ENCODE measurements at places on chromosomes 7 and 10.

DNA sequence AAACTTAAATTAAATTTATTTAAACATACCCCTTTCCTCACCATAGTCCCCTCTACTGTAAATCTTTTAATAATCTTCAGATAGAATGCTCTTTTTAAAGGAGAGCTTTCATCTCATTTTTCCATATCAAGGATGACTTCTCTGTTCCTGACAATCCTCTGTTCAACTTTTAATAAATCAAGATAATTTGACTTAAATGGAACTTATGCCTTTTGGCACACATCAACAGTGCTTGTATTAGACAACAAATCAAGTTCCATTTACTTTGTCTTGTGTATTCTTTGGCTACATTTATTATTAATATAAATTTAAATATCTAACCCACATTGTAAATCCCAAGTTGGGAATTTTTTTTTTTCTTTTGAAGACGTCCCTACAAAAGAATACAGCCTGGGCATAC lies 42.7 kb upstream of the HYAL4 start:
- no peak for DNase-seq

DNA sequence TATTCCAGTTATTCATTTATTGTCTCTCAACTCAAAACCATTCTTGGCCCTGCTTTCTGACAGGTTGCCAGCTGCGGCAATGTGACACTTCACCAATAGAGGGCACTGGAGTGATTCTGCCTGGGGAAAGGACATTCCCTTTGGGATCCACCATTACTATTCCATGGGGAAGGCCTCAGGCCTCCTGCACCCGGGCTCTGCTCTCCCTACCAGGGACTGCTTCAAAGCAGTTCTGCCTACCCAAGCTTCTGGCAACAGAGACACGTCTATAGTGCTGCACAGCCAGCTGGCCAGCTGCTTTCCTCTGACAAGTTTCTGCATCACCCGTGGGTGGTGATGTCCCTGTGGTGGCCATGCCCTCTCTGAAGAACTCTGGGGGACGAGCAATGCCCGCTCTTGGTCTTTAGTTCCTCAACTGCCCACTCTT lies 163.8 kb downstream of the ELMO1 start:
- DNase-seq = peak; percentile 15

- DNase-seq = no peak
Observed at GRCh38 chr10:44267007-44267406, 117.9 kb downstream of the CXCL12 start.

GRCh38 chr10:101858723-101859500 lies 15.3 kb upstream of the KCNIP2 start:
- peak; percentile 29 for DNase-seq

DNA sequence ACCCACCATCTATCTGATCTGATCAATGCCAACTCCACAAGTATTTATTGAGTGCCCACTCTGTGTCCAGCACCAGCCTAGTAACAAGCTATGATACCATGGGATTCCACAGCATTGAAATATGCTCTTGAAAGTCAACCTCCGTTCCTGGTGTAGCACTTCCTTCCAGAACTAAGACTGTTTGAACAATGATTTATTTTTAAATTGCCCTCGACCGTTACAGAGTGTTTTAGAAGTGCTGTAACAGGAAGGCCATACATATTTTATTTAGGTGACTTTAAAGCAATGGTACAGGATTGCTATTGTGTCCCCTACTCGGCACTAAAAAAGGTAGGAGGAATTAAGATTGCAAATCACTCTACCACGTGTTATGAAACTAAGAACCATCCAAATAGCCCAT lies 225.6 kb downstream of the TEX36 start:
- no peak for DNase-seq

GRCh38 chr7:5218564-5219360 lies 28.7 kb downstream of the WIPI2 start:
- DNase-seq = peak; percentile 82

DNA sequence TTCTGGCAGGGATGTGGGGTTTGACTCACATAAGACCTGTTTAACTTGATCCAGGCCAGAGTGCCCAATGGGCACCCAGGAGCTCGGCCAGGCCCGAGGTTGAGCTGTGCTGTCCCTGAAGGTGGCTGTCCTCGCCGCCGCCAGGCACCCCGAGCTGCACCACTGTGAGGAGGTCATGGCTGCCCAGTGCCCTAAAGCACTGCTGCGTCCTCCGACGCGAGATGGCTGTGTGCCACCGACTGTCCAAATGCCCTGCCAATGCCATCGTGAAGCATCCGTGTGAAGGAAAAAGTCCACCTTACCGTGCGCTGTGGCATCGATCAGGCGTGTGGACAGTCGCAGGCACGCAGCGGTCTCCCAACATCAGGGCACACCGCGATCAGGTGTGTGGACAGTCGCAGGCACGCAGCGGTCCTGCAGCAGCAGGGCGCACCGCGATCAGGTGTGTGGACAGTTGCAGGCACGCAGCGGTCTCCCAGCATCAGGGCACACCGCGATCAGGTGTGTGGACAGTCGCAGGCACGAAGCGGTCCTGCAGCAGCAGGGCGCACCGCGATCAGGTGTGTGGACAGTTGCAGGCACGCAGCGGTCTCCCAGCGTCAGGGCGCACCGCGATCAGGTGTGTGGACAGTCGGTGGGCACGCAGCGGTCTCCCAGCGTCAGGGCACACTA lies 120.3 kb downstream of the VIPR2 start:
- no peak for DNase-seq

All from GM06990 (cell line).